GM19239 (cell line): ENCODE measurements at places on chromosomes 1 and 21.

DNA sequence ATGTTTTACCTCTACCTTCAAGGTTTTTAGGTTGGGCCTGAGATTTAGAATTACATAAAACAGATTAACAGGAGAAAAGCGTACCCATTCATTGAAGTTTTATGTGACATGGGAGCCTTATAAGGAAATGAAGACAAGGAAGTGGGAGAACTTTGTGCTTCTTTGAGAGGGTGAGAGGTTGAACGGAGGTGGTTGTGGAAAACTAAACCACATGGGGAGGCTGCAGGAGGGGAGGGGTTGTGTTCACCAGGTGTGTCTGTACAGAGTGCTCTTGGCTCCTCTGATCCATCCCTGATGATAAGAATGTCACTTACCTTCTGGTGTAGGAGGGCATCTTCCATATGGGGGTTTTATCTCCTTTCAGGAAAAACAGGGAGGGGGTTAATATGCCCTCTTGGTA is 2.7 kb downstream of the SLX9 start:
- no peak for DNase-seq

- DNase-seq: no peak
Observed at GRCh38 chr1:241356187-241356518, 852 bp downstream of the RGS7 start.

DNA sequence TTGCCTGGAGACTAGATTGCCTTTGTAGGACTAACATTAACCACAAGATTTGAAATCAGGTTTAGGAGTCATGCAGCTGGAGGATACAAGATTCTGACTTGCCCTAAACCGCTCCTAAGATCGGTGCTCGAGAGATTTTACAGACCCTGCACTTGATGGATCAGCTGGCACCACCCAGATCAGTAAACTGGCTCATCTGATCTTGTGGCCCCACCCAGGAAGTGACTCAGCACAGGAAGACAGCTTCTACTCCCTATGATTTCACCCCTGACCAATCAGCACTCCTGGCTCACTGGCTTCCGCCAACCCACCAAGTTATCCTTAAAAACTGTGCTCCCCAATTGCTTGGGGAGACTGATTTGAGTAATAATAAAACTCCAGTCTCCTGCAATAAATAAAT is 876 bp upstream of the CATSPERE start:
- DNase-seq: no peak

- DNase-seq: no peak
Observed at GRCh38 chr1:116277840-116278540, 95.1 kb upstream of the ATP1A1 start.

DNA sequence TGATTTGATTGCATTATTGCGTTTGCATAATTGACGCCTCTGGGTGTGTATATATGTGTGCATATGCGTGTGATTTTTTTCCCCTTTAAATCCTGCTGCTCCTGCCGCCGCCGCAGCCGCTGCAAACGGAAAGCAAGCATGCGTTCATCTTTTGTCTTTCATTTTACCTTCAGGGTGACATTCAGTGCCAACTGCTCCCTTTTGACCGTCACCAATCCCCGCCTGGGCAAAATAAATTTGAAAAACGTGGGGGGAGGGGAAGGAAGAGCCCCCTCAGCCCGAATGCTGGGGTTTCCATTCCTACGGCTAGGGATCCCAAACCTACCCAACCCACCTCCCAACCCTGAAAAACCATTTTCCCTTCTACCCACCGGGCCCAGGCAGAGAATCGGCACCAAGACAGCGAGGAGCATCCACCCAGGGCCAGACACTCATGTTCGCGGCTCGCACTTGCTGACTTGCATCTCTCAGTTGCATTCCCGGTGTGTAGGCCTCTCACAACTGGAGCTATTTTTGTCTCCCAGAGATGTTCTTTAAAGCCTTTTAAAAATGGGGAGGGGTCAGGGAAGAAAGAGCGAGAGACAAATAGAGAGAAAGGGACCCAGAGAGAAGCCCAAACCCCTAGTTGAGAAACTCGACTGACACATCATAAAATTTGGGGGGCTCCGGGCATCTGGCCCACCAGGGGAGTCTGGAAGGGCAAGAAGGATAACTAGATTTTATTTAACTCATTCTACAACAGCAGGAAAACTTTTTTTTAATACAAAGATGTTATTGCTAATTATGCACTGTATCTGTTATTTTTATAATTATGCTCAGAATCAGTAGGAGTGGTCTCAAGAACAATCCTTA is 367.1 kb upstream of the ESRRG start:
- no peak for DNase-seq

DNA sequence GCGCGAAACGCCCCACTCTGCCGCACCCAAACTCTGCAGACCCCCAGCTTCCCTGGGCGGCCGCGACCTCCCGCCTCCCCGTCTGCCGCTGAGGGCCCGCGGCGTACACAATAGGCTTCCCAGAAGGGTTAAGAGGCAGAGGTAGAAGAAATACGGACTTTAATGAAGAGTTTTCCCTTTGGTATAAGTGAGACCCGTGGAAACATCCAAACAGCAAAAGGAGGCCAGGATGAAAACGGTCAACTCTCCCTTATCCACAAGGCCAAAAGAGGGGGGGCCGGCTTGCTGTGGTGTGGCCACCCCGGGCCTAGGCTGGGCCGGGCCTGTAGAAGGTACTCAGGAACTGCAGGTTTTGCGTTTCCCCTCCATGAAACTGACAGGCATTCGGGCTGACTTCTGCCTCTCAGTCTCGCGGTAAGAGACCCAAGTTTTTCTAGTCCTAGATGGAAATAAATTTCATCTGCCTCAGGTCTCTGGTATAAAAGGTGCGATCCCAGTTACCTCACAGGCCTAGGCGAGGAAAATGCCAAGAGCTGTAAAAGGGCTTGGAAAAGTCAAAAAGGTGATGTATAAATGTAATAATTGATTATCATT is 671 bp upstream of the PYGO2 start:
- no peak for DNase-seq

DNA sequence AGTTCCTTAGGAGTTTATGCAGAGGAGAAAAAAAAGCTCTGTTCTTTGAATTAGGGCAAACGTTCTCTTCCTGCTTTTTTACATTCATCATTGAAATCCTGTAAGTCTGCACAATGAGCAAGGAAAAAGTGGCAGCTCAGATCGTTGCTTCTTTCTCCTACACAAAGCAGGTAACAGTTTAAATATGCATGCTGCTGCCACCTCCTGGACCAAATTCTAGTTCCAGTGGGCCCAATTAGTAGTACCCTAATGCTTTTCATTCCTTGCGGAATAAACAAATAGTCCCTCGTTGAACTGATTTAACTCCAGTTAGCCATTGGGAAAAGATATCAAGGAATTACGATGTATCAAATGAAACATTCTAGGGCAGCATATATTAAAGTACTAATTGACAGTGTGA is 20.1 kb downstream of the YTHDF2 start:
- DNase-seq: no peak
